ENCODE measurements at places on chromosomes 4 and X. TPM values are rescaled to one million over a fixed set of nuclear protein-coding genes. Genes with fewer than 3 reads are reported as not detected.

IL9R gene
- 0.23 TPM for total RNA-seq

TMEM255A gene
- not detected for total RNA-seq

- no peak for DNase-seq
These were observed 67.0 kb downstream of the EFNB1 start for GRCh38 chrX:68895778-68896177.

- DNase-seq, result no peak
These were observed 38.8 kb downstream of the ADRA2C start for GRCh38 chr4:3805026-3805425.

DNA sequence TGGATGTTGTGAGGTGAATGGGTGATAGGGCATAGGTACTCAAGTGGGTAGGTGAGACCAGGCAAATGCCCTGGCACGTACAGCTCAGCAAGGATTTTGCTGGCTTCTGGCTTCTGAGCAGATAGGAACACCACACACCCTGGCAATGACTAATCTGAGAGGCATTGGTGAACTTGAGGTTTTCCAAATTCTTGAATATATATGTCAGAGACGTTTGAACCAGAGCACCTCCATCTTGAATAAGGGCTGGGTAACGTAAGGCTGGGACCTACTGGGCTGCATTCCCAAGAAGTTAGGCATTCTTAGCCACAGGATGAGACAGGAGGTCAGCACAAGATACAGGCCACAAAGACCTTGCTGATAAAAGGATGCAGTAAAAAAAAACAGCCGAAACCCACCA lies 204.5 kb downstream of the NLGN4X start:
- DNase-seq, result no peak

DNA sequence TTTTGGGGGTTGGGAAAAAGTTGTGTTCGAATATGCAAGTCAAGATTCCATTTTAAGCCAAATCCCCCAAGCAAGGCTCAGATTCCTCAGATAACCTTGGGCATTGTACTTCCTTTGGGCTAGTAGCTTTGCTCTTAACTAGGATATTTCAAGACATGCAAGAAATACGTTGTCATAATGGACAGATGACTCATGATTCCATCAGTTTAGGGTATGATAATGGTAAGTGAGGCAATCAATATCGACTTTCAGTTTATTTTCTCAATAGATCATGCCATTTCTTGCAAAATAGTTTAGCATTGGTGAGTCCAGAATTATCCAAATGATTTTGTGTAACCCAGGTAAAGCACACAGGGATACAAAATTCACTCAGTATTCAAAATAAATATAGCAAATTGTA lies 25.4 kb downstream of the CFAP299 start:
- DNase-seq, result no peak

- no peak for DNase-seq
These were observed 182.0 kb downstream of the ARHGAP24 start for GRCh38 chr4:85656759-85657505.

GRCh38 chrX:24693453-24694202 lies at the start of gene POLA1:
Gene POLA1, plus strand, starts transcription at chrX:24693918. Its CDS starts 44 bp downstream, at chrX:24693962.
- DNase-seq, result peak; percentile 91

GRCh38 chr4:105944540-105944939 lies 49.3 kb downstream of the NPNT start:
- DNase-seq, result no peak

DNA sequence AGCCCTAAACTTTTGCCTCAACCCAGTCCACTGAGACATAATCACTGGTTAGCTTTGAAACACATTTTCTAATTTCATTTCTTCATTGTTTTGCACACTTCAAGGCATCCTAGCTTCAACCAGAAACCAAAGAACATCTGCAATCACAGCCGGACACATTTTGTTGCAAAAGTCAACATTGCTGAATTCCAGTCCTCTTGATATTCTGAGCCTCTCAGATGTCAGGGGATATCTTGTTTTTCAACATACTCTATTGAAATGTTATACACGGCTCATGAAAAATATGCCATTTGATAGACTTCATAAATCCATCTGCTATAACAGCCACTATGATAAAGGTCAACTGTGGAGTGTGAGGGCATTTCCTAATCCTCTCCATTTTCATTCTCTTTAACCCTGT lies 241.6 kb upstream of the PUDP start:
- no peak for DNase-seq

GRCh38 chrX:137792214-137792613 lies 226.3 kb downstream of the ZIC3 start:
- DNase-seq, result no peak

- DNase-seq, result no peak
These were observed 388.9 kb downstream of the PPARGC1A start for GRCh38 chr4:23500894-23501449.

GRCh38 chr4:76687746-76688448 lies 210.0 kb downstream of the SOWAHB start:
- DNase-seq, result no peak

- no peak for DNase-seq
These were observed 85.9 kb upstream of the ACSL4 start for GRCh38 chrX:109818976-109819375.

- DNase-seq, result peak; percentile 12
These were observed 1191.0 kb upstream of the AGA start for GRCh38 chr4:178633263-178633662.
